ENCODE measurements at places on chromosomes 5 and 9. TPM values are rescaled to one million over a fixed set of nuclear protein-coding genes. Genes with fewer than 3 reads are reported as not detected.

IFNK gene
- not detected for total RNA-seq

FCN1 gene
- not detected for total RNA-seq

ABO gene
- total RNA-seq = 2.1 TPM

CCDC112 gene
- 0.66 TPM for total RNA-seq

BAAT gene
- not detected for total RNA-seq

PDZD2 gene
- not detected for total RNA-seq

AGTPBP1 gene
- 27.6 TPM for total RNA-seq

HTR1A gene
- not detected for total RNA-seq

SLC25A2 gene
- 0.56 TPM for total RNA-seq

ADGRD2 gene
- not detected for total RNA-seq

SNCB gene
- not detected for total RNA-seq

PRSS3 gene
- total RNA-seq = not detected

ACSL6 gene
- 26.6 TPM for total RNA-seq

AK8 gene
- total RNA-seq = 0.17 TPM

SLU7 gene
- 48.6 TPM for total RNA-seq

GPR150 gene
- 0.54 TPM for total RNA-seq

PFN3 gene
- total RNA-seq = not detected

FBXL7 gene
- not detected for total RNA-seq

SLC46A2 gene
- not detected for total RNA-seq

SELENOP gene
- total RNA-seq = not detected

CKMT2 gene
- not detected for total RNA-seq

IGIP gene
- total RNA-seq = 3.9 TPM

SLC28A3 gene
- 0.85 TPM for total RNA-seq

FSD1L gene
- total RNA-seq = 5.2 TPM

TMEM174 gene
- not detected for total RNA-seq

C6 gene
- total RNA-seq = not detected

OTP gene
- not detected for total RNA-seq

SNX24 gene
- total RNA-seq = 2.0 TPM

SPINK4 gene
- total RNA-seq = not detected

ADAMTS16 gene
- total RNA-seq = not detected

FOXD1 gene
- 0.20 TPM for total RNA-seq
